ENCODE measurements at places on chromosomes 7 and 10.

GRCh38 chr10:18886102-18886501 is 162.5 kb upstream of the MALRD1 start:
- peak; percentile 66 for DNase-seq

- DNase-seq, result peak; percentile 54
Measured at GRCh38 chr10:46029461-46030030, 877 bp downstream of the NCOA4 start.

DNA sequence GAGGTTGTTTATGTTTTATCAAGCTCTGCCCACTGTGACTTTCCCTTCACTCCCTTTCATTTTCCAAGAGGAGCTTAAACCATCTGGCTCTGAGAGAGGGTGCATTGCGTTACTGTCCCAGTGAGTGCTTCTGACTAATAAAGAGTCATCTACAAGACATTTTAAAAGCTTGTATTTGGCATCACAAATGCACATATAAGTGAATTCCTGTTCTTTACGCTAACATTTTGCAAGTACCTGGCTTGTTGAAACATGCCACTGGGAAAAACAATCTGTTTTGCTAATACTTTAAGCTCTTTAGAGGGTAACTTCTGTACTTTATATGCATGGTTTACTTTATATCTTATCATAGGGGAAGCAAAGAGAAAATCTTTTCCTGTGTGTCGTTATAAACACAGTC is 534.6 kb upstream of the POM121L12 start:
- DNase-seq, result no peak

- no peak for DNase-seq
Measured at GRCh38 chr10:36542493-36542892, 582.9 kb upstream of the ANKRD30A start.

DNA sequence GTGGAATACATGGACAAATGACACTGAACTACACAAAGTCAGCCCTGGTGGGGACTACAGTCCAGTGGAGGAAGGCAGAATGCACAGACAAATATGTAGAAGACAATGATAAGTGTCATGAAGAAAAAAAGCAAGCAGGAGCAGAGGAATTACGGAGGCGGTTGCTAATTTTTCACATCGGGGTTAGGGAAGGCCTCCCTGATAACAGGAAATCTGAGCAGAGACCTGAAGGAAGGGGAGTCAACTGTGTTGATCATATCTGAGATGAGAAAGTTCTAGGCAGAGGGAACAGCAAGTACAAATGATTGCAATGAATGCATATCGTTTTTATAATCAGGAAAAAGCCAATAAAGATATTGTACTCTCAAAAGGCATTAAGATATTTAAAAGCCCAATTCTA is 14.0 kb downstream of the KIAA1549 start:
- no peak for DNase-seq

DNA sequence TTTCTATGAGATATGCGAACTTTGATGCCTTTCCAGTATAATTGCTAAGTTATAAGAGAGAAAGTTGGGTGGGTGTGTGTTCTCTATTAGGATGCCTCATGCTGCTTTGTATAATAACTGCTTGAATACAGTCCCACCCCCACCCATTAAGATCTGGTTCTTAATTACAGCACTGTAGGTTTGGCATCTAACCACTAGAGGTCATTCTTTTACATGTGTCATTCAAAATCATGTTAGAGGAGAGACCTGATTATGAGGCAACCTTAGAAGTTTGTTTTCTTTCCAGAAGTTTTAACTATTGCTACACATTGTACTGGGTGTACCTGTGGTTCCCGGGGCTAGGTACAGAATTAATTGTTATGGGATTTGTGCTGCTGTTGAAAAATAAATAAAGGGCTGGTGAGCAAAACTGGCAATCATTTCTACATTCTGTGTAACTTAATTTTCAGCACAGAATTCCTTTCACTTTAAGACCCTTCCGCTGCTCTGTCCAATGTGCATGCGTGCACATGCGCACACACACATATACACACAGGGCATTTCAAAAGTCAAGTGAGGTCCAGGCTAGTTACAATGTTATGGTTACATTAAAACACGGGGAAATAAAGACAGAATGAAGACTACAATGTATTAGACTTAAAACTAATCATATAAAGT is 1156.3 kb downstream of the SORCS3 start:
- DNase-seq, result peak; percentile 78

GRCh38 chr7:106827626-106828025 is 37.5 kb upstream of the PIK3CG start:
- DNase-seq, result no peak

GRCh38 chr10:94403380-94404213 is 1.3 kb downstream of the TBC1D12 start:
- peak; percentile 87 for DNase-seq

DNA sequence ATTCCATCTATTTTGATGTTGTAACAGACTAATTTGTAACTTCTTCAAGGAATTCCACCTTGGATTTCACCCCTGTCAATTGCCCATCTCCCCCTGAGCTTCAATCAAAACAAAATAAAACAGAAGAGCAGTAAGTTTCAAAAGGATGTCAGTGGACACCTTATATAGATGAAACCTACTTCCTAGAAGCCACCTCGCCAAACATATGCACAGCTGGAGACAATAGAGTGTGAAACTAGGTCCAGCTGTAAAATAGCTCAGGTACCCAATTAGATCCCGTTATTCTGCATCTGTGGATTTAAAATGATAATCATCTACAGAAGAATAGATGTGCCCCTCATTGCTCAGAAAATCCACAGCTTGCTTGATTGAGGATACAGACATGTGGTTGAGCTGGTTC is 598.6 kb downstream of the SH2D4B start:
- no peak for DNase-seq

- DNase-seq, result no peak
Measured at GRCh38 chr10:117536072-117536865, 6.3 kb upstream of the EMX2 start.

- DNase-seq, result no peak
Measured at GRCh38 chr10:127619546-127620325, 70.6 kb downstream of the NPS start.

GRCh38 chr7:11737723-11738122 is 94.3 kb downstream of the THSD7A start:
- no peak for DNase-seq

DNA sequence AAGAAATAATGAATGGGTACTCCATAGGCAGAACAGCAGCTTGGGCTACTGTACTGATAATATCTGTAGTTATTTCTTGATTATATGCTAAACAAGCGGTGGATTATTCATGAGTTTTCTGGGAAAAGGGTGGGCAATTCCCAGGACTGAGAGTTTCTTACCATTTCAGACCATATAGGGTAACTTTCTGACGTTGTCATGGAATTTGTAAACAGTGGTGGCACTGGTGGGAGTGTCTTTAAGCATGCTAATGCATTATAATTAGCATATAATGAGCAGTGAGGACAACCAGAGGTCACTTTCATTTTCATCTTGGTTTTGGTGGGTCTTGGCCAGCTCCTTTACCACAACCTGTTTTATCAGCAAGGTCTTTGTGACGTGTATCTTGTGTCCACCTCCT is 399.7 kb downstream of the CDC14C start:
- peak; percentile 41 for DNase-seq

DNA sequence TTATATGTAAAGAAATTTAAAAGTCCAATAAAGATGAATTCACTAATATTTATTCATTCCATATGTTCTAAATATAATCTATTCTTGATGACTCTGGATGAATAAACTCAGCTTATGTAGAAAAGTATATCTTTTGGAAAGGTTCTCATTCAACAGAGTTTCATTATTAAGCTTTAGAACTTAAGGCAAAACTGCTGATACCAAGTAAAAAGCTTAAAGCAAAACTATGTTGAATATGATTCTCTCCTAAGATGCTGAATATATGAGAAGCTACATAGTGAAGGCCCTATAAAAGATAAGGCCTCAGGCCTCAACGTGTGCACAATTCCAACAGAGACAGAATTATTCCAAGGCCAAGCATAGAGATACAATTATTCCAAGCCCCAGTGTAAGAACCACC is 30.8 kb downstream of the ZNF800 start:
- DNase-seq, result no peak

All from OCI-M1 (cell line).